ENCODE measurements at places on chromosomes 13 and 19. TPM values are rescaled to one million over a fixed set of nuclear protein-coding genes. Genes with fewer than 3 reads are reported as not detected.
A peak's percentile ranks its signal among the peaks of the same experiment; 100 is the strongest.

The DIAPH3 gene
- 0.40 TPM for total RNA-seq

The PNMA8B gene
- total RNA-seq = 3.7 TPM

GRCh38 chr13:51234676-51235075, 12.5 kb downstream of the FAM124A start:
- DNase-seq = no peak

The PEAK3 gene
- 1.5 TPM for total RNA-seq

- no peak for DNase-seq
These were observed 3.9 kb upstream of the IL12RB1 start for GRCh38 chr19:18090545-18091216.

GRCh38 chr19:40619333-40620160, 18.4 kb downstream of the LTBP4 start:
- peak; percentile 21 for DNase-seq

GRCh38 chr13:18993884-18994660, 187.6 kb downstream of the TUBA3C start:
- DNase-seq = no peak

- DNase-seq = no peak
These were observed 1434.7 kb upstream of the PCDH20 start for GRCh38 chr13:62850331-62850730.

DNA sequence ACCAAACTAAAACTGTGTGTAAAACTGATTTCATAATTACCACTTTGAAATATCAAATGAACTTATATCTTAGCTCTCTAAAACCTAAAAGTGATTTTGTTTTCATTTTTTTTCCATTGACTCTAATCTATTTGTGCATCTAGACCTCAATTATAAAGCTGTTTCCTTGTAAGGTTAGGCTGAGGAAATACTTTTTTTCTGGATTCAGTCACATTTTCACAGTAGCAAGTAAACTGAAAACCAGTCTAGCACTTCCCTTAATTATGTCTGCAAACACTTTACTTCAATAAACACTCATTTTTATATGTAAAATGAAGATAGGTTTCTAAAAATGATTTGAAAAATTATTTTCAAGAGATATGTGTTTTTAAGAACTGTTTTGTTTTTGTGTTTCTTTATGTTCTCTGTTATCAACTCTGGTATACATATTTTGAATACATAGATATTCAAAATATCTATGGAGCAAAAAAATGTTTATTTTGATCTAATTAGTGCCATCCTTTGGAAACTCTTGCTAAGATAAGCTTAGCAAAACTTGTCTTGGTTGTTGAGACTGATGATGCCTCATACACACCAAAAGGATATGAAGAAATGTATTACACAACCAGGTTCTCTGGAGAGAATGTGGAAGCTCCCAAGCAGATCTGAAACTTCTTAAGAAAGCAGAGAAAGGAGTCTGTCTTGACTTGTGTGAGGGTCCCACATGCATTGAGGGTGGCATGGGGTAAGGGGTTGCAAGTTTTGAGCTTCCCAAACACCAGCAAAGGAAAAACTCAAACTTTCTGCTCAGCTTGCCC, 1887.4 kb downstream of the PCDH9 start:
- DNase-seq = no peak

- no peak for DNase-seq
These were observed 14.1 kb downstream of the SMAD9 start for GRCh38 chr13:36905944-36906343.
